Activated CD8-positive, alpha-beta T cell treated with anti-CD3 and anti-CD28 coated beads, Interleukin-2, amount 10 ng/mL, durations not matched to agents 7 days and 5 days (primary cell): ENCODE measurements at places on chromosomes 1 and 21.

DNA sequence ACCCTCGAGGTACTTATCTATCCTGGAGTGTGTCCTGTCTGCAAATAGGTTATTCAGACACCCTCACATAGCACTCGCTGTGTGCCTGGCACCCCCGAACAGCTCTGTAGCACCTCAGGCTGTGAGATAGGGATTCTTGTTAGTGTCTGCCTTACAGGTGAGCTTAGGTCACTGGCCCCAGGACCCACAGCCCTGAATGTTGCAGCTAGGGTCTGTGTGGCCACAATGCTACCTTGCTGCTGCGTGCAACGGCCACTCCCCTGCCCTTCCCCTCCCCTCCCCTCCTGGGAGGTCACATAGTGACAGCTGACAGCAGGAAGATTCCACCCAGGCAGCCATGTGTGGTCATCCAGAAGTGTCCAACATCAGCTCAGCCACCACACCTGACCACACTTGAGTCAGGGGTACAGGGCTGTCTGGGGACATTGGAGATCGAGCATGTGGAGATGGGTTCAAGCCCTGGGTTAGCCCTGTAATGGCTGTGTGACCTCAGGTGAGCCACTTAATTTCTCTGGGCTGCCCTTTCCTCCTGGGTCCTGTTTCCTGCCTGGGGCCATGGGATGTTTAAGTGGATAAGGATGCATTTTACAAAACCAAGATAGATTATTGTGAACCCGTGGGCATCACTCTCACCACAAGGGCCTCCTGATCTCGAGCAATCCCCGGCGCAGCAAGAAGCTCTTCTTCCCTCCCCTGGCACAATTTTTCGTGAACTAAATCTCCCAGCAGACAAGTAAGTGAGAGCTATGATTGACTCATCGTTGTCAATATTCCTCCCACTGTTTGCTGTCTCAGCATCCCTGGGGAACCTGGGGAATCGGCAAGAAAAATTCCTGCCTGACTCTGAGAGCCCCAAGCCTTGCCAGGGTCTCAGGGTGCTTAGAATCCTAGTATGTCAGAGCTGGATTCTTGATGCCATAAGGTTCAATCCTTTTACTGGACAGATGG is 208.7 kb downstream of the PTPRU start:
- no peak for DNase-seq

DNA sequence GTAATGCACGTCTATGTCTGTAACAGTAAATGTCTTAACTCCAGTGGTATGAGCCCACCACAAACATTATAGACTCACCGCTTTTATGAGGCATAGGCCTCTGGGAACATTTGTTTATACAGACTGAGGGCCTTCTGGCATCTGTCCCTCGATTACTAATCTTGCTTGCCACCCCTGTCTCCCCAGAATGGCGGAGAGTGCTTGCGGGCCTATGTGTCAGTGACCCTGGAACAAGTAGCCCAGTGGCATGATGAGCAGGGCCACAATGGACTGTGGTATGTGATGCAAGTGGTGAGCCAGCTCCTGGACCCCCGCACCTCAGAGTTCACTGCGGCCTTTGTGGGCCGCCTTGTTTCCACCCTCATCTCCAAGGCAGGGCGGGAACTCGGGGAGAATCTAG is 18.3 kb upstream of the SHISA4 start:
- DNase-seq: no peak

GRCh38 chr1:226609836-226610455 is 61.4 kb downstream of the STUM start:
- no peak for DNase-seq

DNA sequence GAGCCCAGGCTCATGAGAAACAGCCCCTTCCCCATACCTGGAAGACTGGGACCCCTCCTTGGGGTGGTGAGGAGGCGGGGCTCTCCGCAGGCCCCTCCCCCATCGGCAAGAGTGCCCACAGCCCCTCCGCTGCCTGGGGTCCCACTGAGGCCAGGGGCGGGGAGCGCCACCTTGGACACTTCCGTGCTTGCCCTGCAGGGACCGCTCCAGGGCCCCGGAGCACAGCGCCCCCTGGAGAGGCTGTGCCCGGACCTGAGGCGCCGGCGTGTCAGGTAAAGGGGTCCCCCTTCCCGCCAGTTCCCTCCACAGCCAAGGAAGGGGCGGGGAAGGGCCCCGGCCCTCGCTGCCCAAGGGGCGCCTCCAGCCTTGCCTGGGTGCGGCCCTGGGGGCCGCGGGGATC is 21.5 kb downstream of the INAVA start:
- DNase-seq: no peak

DNA sequence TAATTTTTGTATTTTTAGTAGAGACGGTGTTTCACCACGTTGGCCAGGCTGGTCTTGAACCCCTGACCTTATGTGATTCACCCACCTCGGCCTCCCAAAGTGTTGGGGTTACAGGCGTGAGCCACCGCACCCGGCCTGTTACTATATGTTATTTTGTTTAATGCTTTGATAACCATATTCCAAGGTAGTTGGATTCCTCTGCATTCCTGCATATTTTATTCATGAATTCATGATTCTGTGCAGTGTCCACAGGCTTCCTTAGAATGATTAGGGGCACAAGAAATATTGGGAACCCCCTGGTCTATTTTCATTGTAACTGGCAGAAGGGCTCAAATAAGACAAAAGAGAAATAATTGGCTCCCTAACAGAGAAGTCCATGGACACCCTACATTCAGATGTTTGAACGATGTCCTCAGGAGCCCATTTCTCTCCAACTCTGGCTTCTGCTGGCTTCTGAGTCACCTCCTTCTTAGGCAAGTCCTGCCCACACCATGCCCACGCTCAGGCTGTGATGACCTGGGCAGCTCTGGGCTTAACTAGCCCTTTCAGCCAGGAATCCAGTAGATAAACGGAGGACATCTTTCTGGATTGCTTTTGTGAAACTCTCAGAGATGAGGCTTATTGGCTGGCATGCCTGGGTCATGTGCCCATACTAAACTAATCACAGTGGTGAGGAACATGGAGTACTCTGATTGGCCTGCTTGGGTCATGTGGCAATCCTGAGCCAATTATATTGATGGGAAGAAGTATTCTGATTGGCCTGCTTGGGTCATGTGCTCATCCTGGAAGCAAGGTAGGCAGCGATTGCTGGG is 32.6 kb downstream of the TNFRSF8 start:
- no peak for DNase-seq

GRCh38 chr1:18511874-18512150 is 31.1 kb downstream of the KLHDC7A start:
- DNase-seq: no peak

GRCh38 chr1:229155472-229155871 is 115.4 kb upstream of the RAB4A start:
- DNase-seq: peak; percentile 33

DNA sequence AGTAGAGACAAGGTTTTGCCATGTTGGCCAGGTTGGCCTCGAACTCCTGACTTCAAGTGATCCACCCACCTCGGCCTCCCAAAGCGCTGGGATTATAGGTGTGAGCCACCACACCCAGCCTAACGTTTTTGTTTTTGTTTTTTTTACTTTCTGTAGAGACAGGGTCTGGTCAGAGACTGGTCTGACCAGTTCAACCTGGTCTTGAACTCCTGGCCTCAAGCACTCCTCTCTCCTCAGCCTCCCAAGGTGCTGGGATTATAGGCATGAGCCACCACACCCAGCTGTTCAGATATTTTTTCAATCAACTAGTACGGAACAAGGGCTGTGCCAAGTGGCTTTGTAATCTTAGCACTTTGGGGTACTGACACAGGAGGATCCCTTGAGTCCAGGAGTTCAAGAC is 209.5 kb downstream of the RERE start:
- DNase-seq: no peak

DNA sequence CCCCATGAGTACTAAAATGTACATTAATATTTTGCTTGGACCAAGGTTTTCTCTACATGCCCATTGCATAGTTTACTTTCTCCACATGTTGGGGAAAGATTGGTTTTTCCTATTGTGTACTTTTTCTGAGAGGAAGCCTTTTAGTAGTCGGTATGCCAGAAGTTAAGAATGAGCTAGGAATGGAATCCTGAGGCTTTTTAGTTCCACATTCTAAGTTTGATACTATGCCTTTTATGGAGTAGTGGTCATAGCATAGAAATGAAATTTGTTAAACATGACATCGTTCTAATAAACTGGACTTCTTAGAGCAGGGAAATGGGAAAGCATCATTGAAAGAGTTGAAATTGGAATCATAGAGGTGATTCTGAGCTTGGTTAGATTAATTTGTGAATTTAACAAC is 64.3 kb downstream of the BCL9 start:
- DNase-seq: no peak

DNA sequence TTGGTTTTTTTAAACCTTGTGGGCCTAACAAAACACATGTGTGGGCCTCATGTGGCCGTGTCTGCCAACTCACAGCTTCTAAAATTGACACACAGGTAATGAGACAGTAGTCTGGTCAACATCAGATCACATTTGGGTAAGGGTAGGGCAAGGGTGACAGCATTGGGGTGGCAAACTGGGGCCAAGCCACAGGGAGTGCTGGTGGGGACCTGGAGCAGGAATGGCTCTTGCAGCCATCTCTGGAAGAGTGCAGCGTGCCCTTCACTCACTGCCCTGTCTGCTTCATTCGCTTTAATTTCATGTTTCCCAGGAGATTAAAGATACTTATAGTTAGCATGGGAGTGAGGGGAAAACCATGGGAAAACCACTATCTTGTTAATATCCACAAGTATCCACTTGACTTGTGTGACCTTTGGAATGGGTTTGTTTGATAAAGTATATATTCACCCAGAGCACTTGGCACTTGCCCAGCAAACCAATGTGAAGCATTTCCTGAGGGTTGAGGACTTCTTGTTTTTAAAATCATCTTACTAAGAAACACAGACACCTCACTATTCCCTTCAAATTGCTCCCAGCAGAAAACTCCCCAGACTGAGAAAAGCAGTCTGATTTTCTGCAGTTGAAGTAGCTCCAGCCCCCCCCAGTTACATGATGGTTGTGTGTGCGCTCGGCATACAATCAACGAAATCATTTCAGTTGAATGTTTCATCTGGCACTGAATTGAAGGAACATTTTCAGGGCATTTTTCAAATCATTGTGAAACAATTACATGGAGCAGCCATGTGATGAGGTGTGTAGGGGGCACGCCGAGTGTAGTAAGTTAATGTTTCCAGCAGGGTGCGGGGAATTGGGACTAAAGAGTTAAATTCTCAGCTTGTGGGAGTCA is 175.7 kb downstream of the VPS13D start:
- no peak for DNase-seq

- no peak for DNase-seq
Measured at GRCh38 chr1:40956407-40956806, 23.1 kb upstream of the CTPS1 start.

- DNase-seq: no peak
Measured at GRCh38 chr1:186781730-186782129, 47.0 kb upstream of the PLA2G4A start.

GRCh38 chr1:219302697-219303096 is 129.0 kb downstream of the LYPLAL1 start:
- DNase-seq: no peak

- DNase-seq: no peak
Measured at GRCh38 chr1:9453375-9453774, 85.9 kb upstream of the SLC25A33 start.

DNA sequence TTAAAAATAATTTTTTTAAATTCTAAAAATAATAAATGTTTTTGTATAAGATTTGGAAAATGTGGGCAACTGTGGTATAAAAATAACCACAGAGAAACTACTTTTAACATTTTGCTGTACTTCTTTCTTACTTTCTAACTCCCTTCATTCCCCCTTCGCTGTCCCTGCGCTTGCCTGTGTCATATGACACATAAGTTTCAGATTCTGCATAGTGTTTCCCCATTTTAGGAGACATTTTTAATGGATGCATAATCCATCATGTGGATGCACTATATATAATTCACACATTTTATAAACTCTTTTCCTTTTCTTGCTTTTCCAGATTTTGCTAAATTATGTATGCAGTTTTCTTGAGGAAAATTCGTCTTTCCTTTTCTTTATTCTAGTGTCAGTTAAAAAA is 16.3 kb downstream of the ATG4C start:
- DNase-seq: no peak

GRCh38 chr1:56146449-56146848 is 432.9 kb downstream of the PLPP3 start:
- DNase-seq: no peak

GRCh38 chr1:13813398-13814012 is 113.5 kb downstream of the PRDM2 start:
- peak; percentile 55 for DNase-seq

GRCh38 chr21:41765420-41765821 is 1.4 kb downstream of the RIPK4 start:
- no peak for DNase-seq

DNA sequence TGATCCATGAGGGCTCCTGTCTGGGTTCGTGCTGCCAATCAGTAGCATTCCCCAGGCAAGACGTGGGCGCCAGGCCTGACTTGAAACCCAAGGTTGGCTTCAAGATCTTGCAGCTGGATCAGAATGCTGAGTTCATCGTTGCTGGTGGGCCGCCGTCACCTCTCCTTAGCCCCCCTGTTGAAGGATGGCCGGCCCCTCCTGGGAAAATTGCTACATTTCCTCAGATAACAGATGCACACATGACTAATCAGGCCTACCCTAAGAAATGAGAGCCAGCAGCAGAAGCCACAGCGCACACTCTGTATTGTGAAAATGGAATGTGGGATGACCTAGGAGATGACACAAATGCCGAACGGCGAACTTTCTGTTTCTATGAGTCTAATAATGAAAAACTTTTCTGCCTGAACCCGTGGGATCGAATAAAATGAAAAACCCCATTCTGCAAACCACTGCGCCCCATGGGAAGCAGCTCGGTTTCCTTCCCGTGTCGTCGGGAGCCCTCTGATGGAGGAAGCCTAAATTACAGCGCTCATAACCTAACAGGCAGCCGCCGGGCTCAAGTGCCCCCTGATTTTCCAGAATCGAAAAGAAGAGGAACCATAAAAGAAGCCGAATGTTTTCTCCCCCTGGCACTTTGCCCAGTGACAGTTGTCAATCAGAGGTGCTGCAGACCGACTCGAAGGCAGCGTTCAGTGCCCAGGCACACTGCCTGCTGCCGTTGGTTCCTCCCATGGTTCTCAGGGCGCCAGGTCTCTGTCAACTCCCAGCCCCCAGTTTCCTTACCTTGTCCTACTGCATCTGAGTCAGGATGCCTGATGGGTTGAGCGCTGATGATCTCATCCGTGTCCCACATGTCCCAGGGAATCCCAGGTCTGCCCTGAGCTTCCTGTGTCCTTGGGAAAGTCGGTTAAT is 38.2 kb upstream of the H6PD start:
- DNase-seq: peak; percentile 69

DNA sequence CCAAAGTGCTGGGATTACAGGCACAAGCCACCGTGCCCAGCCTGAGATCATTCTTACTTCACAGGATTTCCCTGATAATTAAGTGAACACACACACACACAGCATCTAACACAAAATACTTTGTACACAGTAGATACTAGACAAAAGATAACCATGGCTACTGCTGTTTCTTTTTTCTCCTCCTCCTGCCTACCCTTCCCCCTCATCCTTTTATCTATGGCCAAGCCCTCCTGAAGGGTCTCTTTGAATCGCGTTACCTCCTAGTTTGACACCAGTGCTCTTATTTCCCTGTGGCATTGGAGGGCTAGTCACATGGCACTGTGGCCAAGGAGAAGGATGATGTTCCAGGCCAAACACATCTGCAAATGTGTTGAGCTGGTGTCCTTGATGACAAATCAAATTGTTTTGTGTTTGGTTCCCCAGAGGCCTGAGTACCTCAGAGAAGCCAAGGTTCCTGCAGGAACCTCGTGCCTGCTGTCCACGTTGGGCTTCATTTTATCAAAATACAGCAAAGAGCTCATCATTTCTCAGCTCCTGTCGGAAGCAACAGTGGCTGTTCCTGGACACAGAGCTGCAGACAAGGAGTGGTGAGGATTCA is 20.6 kb downstream of the NDUFS5 start:
- no peak for DNase-seq
